Activated CD8-positive, alpha-beta memory T cell treated with anti-CD3 and anti-CD28 coated beads for 1 hour (primary cell): ENCODE measurements at places on chromosomes 11 and 22.

GRCh38 chr22:30561402-30562189 lies 12.9 kb downstream of the GAL3ST1 start:
- no peak for DNase-seq

- DNase-seq = no peak
Observed at GRCh38 chr22:42808521-42808920, 48.6 kb downstream of the ARFGAP3 start.

DNA sequence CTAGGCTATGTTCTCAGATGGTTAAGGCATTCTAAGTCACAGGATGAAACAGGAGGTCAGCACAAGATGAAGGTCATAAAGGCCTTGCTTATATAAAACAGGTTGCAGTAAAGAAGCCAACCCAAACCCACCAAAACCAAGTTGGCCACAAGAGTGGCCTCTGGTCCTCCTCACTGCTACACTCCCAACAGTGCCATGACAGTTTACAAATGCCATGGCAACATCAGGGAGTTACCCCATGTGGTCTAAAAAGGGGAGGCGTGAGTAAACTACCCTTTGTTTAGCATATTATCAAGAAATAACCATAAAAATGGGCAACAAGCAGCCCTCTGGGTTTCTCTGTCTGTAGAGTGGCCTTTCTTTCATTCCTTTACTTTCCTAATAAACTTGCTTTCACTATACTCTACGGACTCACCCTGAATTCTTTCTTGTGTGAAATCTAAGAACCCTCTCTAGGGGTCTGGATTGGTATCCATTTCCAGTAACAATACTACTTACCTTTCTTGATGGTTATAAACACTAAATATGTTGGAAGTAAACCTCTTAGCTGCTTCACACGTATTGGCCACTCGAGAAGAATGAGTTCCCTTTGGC lies 1237.9 kb downstream of the FAM181B start:
- no peak for DNase-seq

- DNase-seq = no peak
Observed at GRCh38 chr11:93444617-93445073, 98.5 kb downstream of the SMCO4 start.

DNA sequence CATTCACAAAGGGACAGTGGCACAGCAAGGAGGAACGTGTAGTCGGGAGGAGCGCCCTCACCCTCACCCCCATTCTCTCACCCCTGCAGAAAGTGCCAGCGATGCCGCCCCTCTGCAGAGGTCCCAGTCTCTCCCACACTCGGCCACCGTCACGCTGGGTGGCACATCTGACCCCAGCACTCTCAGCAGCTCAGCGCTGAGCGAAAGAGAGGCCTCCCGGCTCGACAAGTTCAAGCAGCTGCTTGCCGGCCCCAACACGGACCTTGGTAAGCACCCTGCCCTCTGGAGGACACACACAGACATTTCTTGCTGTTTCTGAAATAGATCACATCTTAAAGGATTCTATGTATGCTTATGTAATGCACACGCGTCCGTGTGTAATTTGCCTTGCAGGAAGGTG lies 34.9 kb downstream of the TBC1D22A start:
- DNase-seq = no peak
